ENCODE measurements at places on chromosomes 7 and 10.

- peak; percentile 36 for DNase-seq
Measured at GRCh38 chr10:33199731-33200232, 134.7 kb downstream of the NRP1 start.

GRCh38 chr10:60821656-60822055 is 43.4 kb downstream of the CDK1 start:
- no peak for DNase-seq

DNA sequence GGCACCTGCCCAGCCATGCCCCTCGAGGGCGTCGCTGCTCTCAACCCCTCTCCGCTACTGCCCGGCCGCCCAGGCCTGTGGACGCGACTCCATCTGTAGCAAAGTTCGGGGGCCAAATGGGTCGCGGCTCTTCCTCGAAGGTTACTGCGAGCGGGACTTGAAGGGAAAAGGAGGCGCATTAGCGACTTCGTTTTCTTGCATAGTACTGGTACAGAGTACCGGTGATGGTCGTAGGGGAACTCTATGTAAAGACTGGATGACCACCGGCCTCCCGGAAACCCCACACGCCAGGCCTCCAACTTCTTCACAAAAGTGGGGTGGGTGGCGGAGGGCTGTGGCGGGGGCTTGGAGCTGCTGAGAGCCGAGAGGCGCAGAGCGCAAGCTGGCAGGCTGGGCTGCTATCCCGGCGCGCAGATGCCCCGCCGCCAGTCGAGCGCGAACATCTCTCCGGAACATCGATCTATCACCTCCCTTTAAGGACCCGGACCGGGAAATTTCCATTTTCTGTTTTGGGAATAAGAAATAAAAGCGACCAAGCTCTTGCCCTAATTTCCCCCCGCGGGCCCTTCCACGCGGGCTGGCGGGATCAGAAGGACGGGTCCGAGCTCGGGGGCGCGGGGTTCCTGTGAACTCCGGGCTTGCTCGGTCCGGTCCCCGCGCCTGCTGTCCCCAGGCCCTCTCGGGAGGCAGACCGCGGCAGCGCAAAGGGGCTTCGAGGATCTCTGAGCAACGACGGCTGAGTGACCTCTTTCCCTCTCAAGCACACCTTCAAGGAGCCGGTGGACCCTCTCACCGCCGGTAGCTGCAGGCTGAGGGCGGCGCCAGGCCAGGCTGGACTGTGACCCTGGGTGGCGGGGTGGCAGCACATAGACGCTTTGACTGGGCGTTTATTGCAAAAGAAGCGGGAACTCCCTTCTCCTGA is 12.2 kb upstream of the FEZF1 start:
- DNase-seq, result no peak

DNA sequence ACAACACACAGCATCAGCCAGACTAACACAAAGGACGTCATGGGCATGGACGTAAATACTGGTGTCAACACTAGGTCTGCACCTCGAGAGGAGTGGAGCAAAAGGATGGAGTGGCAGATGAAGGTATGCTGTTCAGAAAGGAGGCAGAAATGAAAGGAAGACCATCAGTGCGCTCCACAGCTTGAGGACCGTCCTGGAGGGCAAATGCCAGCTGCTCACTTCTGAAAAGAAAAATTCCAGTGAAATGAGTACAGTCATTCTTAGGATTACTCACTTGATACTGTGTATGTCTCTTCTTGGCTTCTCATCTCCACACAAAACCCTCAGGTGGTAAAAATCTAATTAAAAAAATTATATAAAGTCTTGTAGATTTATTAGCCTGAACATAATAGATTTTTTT is 44.8 kb downstream of the EGFR start:
- DNase-seq, result peak; percentile 65

DNA sequence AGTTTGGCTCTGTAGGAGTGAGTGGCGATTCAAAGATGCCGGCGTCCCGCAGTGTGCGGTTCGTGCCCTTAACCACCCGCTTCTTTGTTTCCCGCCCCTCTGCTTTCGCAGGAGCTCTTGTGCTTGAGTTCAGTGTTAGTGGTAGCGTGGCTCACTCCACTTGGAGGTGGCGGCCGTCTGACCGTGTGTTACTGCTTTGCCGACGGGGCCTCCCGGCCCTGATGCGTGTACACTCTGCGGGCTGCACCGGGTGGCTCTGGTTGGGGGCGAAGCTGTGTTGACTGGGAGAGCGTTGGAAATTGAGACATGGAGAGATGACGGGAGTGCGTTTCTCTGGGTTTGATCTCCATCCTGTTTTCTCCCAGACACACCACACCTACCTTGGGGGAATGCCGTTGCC is 31.4 kb downstream of the SHH start:
- no peak for DNase-seq

- no peak for DNase-seq
Measured at GRCh38 chr7:124728610-124729009, 37.0 kb downstream of the GPR37 start.

DNA sequence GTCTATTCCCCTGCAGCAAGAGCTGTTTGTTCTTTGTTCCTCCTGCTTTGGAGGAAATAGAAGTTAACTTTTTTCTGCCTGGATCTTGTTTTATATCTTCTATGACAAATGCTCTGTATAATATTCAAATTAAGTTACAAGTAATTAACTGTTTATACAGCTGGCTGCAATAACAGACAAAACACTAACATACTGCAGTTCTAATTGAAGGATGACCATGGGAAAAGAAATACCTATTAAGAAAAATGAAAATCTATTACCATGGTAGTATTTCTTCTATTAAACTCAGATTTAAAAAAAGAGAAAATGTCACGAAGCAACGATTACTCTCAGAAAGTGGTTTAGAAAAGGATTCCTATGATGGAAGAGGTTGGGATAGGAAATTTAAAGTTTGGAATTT is 213.8 kb upstream of the PLXNA4 start:
- DNase-seq, result no peak

- DNase-seq, result peak; percentile 15
Measured at GRCh38 chr7:71787513-71787912, 624.6 kb downstream of the CALN1 start.

DNA sequence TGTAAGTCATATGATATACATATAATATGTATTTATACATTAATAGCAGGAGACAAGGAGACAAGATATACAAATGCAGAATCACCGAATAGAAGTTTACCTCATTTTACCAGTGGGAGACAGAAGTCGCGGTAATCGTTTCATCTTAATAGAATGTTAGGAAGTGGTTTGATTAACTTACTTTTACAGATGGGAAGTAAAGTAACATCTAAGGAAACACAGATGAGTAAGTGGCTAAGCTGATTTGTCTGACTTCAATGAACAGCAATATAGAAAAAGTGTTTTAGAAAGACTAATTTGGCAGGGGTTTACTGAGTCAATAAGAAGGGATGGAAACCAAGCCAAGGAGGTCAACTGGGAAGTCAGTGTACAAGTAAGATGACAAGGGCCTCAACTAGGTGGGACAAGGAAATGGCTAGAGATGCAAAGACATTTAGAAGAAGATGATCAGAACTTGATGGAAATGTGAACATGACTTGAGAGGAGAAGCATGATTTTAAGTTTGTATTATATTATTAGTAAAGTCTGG is 36.2 kb upstream of the FAM133B start:
- DNase-seq, result no peak

DNA sequence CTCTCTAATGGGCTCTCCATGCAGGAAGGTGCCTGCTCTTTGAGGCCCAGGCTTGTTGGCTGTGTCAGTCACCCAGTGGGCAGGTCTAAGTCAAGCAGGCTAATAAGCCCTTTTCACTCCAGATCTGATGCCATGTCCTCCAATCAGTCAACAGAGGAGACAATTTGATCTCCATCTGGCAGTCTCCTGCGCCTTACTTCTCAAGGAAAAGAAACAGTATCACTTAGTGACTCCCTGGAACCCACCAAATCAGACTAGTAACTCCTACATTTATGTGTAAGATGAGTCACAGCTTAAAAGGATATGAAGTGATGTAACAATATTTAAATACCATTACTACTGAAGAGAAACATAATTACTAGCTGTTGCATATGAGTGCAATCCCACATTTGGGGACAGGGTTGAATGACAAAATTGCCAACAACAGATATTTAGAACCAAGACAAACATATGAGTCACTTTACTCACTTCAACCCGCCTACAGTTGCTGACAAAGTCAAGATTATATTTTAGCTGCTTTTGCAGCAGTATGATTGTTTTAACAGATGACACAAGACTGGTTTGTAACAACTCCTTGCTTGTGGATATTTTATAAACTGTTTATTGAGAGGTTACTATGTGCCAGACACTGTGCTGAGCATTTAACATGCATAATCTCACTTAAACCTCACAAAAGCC is 72.1 kb downstream of the USP6NL start:
- DNase-seq, result peak; percentile 69

DNA sequence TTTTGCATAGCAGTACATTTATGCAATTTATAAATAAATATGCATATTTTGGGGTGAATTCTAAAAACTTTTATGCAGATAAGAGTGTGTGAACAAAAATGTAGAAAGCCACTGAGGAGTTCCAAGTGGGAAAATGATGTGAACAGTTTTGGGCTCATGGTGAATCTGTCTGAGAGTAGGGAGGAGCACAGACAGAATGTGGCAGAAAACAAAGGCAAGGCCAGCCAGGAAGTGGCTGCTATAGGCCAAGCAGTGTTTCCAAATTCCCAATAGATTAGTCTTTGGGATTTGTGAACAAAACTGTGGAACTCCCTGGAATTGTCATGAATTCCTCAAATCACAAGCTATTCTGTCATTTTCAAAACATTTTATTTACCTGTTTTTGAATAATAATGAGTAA is 73.6 kb upstream of the AMPH start:
- peak; percentile 25 for DNase-seq

DNA sequence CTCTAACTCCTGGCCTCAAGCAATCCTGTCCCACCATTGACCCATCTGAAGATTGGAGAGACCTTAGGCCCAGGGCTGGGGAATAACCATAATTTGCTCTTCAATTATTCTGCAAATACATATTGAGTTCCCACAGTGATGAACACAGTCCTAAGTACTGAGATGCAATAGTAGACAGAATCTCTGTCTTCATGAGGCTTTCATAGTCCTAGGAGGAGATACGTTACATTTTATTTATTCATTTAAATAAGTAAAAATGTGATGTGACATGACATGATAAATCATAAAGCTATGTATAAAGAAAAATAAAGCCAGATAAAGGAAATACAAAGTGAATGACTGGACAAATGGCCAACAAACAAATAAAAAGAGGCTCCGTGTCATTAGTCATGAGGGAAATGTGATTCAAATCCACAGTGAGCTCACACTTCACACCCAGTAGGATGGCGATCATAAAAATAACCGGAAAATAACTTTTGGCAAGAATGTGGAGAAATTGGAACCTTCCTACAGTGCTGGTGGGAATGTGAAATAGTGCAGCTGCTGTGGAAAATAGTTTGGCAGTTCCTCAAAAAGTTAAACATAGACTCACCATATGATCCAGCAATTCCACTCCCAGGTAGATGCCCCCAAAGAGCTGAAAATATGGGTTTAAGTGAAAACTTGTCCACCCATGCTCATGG is 52.1 kb upstream of the JCAD start:
- peak; percentile 86 for DNase-seq

GRCh38 chr10:93357680-93358079 is 124.5 kb downstream of the MYOF start:
- DNase-seq, result peak; percentile 29

DNA sequence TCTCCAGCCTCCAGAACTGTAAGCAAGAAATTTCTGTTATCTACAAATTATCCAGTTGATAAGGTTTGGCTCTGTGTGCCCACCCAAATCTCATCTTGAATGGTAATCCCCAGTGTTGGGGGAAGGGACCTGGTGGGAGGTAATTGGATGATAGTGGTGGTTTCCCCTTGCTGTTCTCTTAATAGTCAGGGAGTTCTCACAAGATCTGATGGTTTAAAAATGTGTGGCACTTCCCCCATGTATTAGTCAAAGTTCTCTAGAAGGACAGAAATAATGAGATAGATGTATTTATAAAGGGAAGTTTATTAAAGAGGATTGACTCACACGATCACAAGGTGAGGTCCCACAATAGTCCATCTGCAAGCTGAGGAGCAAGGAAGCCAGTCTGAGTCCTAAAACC is 56.2 kb upstream of the APBB1IP start:
- no peak for DNase-seq

All from fibroblast of mammary gland (primary cell).